ENCODE measurements at places on chromosomes 16 and 17.
A peak's percentile ranks its signal among the peaks of the same experiment; 100 is the strongest.

- DNase-seq: no peak
These were observed 37.4 kb downstream of the SOCS1 start for GRCh38 chr16:11218604-11218962.

GRCh38 chr17:17650959-17651358 lies 30.3 kb upstream of the RAI1 start:
- DNase-seq: no peak

DNA sequence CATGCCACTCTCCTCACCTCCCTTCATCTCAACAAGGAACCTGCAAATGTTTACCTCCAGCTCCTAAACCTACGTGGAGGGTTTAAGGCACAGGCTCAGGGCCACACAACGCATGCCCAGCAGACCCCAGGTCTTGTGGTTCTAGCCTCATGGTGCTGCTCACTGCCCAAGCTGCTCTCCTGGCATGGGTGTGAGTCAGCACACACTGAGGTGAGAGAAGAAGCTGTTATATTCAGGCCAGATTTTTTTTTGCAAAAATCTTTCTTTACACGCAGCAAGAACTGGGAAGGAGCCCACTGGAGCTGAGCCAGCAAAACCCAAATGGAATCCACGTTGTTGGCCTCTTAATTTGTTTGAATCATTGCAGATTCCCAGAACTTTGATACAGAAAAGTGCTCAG lies 5.5 kb upstream of the C16orf96 start:
- no peak for DNase-seq

GRCh38 chr17:2178798-2179501 lies 124.0 kb downstream of the HIC1 start:
- no peak for DNase-seq

DNA sequence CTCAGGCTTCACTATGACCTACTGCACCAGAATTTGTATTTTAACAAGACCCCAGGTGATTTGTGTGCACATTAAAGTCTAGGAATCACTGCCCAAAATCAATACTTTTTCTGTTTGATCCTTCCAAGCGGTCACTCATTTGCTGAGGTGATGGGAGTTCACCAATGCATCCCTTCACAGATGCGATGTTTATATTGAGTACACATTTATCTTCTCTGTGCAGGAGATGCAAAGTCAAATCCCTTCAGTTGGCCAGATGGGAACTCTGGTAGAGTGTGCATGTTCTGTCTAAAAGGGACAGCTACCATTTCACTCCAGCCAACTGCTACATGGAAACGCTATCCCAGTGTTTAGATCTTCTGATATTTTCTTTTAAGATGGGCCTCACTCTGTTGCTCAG lies 122.6 kb upstream of the HS3ST2 start:
- DNase-seq: no peak

DNA sequence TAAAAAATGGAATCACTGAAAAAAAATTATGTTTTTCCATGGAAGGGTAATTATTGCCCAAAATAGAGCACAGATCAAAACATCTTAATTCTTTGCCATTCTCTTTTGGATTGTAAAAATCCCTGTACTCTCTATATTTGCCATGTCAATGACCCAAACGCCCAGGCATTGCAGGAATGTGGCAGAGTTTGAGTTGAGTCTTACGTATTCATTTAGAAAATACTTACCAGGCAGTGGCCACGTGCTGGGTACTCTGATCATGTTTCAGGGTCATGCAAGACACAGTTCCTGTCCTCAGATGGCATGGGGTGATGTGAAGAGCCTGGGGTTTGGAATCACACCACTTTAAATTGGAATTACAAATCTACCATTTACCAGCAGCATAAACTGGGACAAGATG lies 267.7 kb downstream of the ABCC12 start:
- DNase-seq: no peak

DNA sequence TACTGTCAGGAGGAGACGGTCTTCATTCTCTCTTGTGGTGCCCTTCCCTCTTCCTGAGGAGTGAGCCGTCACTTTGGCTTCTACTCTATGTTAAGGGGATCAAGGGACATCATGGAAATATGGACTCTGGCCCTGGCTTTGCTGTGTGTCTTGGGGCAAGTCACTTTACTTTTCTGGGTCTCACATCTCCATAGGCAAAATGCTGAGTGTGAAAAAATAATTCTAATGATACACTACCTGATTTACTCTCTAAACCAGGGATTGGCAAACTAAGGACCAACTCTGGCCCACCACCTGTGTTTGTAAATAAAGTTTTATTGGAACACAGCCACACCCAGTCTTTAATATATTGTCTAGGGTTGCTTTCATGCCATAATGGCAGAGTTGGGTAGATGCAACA lies 548.7 kb upstream of the CDH5 start:
- DNase-seq: no peak

- no peak for DNase-seq
These were observed 106.8 kb downstream of the DNAH9 start for GRCh38 chr17:11705111-11705510.

- DNase-seq: no peak
These were observed 116.8 kb downstream of the ABCC6 start for GRCh38 chr16:16106466-16106865.

DNA sequence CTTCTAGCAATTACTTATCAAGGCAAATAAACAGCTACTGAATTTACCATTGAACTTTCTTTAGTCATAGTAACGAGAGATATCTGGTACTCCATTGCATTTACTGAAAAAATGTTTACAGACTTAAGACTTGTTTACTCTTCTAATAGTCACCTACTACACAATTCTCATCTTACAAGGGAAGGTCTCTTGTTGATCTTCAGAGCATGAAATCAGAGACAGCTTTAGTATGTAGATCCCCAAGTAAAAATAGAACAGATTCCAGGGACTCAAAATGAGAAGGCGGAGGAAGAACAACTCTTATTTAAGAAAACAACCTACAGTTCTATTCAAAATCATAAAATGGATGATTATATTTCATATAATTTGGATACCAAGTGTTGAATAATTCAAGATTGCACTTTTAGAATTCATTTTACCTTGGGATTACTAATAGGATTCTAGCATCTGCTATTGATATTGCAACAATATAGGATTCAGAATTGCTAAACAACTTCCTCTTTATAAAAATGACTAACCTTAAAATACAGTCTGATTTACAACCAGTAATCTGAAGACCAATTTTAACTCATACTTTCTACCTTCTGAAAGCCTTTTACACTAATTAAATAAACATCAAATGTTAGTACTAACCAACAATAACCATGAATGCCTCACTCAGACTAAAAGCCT lies 20.8 kb downstream of the UBE2G1 start:
- no peak for DNase-seq

- peak; percentile 77 for DNase-seq
These were observed 11.0 kb downstream of the ACSM3 start for GRCh38 chr16:20774703-20775362.

DNA sequence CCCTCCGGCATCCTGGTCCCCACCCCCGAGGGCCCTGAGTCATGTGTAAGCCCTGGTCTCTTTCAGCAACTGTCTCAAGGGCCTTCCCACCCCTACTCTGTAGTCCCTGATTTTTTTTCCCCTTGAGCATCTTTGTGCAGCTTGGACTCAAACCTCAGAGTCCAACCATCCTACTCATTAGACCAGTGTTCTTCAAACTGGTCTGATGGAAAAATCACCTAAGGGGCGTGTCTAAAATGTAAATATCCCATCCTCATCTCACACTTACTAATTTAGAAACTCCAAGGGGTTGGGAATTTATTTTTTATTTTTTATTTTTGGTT lies 624 bp downstream of the G6PC3 start:
- no peak for DNase-seq

DNA sequence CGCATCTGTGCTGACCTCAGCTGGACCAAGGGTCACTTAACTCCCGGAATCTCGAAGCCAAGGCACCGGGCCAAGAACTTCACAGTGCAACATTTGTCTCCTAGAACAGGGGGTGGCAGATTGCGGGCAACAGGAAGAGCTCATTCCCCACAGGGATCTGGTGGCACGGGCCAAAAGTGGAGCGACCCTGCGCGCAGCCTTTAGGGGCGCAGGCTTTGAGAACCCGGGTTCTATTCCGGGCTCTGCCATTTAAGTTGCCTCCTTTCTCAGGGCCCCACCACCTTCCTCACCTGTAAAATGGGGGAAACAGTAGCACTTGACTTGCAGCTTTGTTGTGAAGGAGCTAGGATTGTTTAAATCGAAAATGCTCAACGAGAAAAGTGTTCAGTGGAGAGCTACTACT lies 651 bp downstream of the SHMT1 start:
- DNase-seq: no peak

- DNase-seq: no peak
These were observed 17.9 kb upstream of the TRPV3 start for GRCh38 chr17:3575511-3575910.

DNA sequence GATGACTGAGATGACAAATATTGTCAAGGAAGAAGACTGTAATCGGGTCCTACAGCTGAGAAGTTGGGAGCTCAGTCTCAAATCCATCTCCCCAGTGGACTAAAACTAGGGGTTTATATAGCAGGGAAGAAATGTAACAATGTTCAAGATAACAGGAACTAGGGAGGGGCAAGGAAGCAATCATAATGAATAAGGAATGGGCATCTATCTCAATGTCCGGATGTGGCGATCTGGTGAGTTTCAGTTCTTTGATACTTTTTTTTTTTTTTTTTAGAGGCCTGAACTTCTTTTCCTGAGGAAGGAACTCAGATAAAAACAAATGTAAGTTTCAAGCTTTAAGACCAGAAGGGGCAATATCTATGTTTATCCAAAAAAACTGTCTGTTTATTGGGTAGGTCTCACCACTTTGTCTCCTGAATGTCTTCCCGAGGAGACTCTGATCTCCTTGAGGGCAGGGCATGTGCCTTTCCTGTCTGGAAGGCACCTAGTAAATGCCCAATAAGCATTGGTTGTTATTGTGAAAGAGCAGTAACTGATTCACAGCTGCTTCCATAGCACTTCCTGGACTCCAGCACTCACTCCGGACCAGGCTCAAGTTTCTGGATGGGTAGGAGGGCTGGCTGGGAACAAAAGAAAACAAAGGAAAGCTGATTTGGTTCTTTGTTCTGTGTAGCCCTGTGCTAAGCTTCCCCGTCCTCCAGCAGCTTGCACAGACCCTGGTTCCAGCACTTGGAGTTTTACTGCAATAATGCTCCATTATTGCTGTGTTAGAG lies 51.9 kb downstream of the MEOX1 start:
- no peak for DNase-seq

GRCh38 chr17:80456465-80457235 lies 19.8 kb downstream of the NPTX1 start:
- DNase-seq: no peak

GRCh38 chr17:72387487-72387886 lies 266.7 kb downstream of the SOX9 start:
- DNase-seq: no peak

DNA sequence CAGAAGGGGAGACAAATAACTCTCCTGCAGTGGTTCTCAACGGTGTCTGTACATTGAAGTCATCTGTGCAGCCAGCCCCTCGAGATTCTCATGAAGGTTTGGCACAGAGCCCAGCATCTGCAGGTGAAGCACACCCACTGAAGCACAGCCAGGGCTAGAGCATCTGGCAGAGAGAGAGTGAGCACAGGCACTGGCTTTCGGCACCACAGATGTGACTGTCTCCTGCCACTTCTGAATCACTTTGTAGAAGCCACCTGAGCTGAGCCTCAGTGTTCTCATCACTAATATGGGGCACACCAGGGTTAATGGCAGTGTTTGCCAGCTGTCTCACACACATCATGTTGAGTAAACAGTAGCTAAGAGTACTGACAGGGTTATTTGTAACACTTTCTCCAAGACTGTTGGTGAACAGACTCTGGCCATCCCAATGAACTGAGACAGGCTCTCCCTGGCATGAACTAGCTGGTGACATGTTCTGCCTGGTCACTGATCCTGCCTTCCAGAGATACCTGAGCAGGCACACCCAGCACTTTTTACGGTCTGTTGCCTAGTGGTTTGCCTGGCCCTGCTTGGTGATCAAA lies 10.9 kb downstream of the HSPB9 start:
- no peak for DNase-seq

GRCh38 chr17:11823862-11824261 lies 173.4 kb downstream of the ZNF18 start:
- DNase-seq: no peak

- DNase-seq: no peak
These were observed 4.2 kb downstream of the DPH1 start for GRCh38 chr17:2034157-2034556.

GRCh38 chr16:30942426-30942806 lies 6.5 kb upstream of the ORAI3 start:
- DNase-seq: no peak

GRCh38 chr16:22225060-22225459 lies 19.0 kb downstream of the EEF2K start:
- no peak for DNase-seq

GRCh38 chr16:61313931-61314330 lies 722.3 kb downstream of the CDH8 start:
- no peak for DNase-seq

- no peak for DNase-seq
These were observed 642 bp downstream of the MT1F start for GRCh38 chr16:56658327-56658875.

- peak; percentile 38 for DNase-seq
These were observed 6.3 kb upstream of the XPO6 start for GRCh38 chr16:28218109-28218508.

GRCh38 chr17:6257336-6257735 lies 177.6 kb downstream of the AIPL1 start:
- DNase-seq: no peak

- peak; percentile 63 for DNase-seq
These were observed 7.4 kb upstream of the FLYWCH1 start for GRCh38 chr16:2904100-2904921.

DNA sequence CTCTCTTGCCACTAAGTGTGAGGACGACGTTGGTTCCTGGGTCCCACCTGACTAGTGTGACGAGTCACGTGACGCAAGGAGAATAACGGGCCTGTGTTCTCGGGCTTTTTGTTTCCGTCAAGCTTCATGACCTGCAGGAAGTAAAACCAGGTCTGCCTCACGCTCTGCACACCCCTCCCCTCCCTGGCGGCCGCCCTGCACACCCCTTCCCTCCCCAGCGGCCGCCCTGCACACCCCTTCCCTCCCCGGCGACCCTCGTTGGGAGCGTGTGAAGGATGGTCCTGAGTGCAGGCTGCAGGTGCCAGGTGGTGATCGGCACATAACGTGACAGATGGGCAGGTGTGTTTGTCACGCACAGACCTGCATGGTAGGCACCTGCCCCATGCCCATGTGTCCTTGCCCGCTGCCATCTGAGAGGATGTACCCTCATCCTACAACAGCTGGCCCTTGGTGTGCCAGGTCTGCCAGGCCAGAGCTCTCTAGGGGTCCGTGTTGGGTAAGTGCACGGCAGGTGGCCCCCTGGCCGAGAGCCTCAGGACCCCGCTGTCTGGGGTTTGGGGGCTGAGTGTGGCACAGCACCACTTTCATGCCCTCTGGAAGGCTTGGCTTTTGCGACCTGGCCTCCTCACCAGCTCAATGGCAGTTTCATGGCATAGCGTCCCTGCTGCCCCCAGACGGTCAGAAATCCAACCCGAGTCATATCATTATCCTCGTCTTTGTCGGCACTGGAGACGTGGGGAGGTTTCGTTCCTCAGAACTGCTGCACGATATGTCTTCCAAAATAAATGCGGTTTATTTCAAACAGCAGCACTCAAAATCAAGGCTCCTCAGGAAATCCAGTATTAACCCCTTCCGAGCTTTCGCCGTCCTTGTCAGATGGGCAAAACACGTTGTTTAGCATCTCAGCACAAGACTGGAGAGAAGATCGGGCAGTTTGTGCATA lies 191.8 kb upstream of the CHMP6 start:
- no peak for DNase-seq

- DNase-seq: no peak
These were observed 10.6 kb downstream of the SNX20 start for GRCh38 chr16:50670476-50670875.

Data from T-helper 2 cell (primary cell).